ENCODE measurements at places on chromosomes 5 and 9.

DNA sequence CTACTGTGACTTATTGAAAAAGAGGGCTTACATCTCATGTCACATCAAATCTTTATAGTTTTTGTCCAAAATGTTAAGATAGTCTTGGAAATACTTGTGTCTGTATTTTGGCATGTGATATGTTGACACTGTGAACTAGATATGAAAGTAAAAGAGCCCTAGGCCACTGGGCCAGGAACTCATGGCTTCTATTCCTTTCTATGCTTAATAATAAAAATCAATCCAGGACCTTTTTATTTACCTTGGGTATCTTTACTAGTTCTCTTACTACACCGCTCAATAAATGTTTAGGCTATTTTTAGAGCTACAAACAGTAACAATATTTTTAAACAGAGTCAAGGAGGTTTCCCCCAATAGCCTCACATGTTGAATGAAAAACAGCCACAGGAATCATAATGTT is 348.6 kb upstream of the SLC24A2 start:
- DNase-seq: no peak

- no peak for DNase-seq
These were observed 292.6 kb upstream of the DAB2 start for GRCh38 chr5:39717176-39717897.

GRCh38 chr9:136762915-136763648 is 1.2 kb downstream of the LCN15 start:
- DNase-seq: peak; percentile 74

GRCh38 chr5:1131191-1131621 is 19.3 kb upstream of the SLC12A7 start:
- no peak for DNase-seq

DNA sequence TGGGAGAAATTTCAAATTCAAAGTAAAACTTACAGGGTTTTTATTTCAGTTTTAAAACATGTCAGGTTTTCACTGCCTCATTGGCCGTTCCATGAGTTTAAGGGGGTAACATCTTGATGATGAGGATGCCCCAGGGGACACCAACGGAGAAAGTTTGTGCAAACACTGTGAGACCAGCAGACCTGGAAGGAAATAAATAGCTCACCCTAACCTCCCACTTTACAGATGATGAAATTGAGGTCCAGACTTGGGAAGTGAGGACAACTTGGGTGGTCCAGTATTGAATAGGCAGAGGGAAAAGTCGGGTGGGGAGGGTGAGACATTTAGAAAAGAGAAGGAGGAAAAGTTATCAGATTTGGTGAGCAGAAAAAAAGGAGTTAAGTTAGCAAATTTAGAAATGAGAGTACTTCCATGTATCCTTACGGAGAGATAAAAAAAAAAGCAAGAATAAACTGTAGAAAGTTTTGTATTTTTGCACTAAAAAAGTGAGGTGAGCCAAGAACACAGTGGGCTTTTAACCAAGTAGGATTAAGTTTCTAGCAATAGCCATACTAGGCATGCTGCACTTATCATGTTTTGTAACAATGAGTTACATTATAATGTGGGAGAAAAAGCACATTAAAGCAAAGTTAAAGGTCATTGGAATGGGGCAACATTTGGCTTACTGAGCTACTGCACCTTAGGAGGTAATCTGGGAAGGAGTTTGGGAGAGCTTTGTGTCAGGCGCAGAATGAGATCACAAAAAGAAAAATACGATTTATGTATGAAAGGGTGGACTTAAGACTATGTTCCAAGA is 125.1 kb downstream of the GAS1 start:
- DNase-seq: no peak

- DNase-seq: no peak
These were observed 152.8 kb upstream of the LHFPL2 start for GRCh38 chr5:78801413-78801812.

GRCh38 chr9:132505991-132506655 is 76.3 kb upstream of the BARHL1 start:
- DNase-seq: no peak

- no peak for DNase-seq
These were observed 97.4 kb downstream of the CACNA1B start for GRCh38 chr9:137974746-137975526.

DNA sequence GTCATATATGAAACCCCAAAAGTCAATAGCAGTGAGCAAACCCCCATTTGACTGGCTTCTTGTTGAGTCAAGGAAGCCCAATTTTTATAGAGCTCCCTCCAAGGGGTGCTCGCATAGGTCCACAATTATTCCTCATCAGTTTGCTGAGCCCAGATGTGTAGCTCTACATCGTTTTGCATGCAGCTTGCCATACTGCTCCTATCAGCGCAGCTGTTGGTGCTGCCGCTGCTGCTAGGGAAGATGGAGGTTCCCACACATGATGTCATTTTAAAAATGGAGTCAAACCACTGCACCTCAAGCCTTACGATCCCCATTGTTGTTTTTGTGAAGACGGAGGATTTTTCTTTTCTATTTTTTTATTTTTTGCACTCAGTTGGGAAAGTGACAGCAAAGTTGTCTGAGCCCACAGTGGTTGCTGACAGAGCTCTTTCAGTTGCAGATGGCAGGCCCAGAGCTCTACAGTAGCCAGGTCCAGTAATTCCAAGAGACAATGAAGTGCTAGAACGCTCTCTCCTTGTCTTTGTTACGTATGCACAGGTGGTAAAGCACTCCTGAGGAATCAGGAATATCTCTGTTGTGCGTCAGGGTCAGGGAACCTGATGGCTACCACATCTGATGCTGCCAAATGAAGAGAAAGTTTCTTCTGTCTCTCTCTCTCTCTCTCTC is 23.2 kb upstream of the C5orf63 start:
- DNase-seq: no peak

- DNase-seq: no peak
These were observed 817.1 kb downstream of the TLR4 start for GRCh38 chr9:118521261-118521660.

- no peak for DNase-seq
These were observed 10.8 kb downstream of the SARDH start for GRCh38 chr9:133727277-133727875.

DNA sequence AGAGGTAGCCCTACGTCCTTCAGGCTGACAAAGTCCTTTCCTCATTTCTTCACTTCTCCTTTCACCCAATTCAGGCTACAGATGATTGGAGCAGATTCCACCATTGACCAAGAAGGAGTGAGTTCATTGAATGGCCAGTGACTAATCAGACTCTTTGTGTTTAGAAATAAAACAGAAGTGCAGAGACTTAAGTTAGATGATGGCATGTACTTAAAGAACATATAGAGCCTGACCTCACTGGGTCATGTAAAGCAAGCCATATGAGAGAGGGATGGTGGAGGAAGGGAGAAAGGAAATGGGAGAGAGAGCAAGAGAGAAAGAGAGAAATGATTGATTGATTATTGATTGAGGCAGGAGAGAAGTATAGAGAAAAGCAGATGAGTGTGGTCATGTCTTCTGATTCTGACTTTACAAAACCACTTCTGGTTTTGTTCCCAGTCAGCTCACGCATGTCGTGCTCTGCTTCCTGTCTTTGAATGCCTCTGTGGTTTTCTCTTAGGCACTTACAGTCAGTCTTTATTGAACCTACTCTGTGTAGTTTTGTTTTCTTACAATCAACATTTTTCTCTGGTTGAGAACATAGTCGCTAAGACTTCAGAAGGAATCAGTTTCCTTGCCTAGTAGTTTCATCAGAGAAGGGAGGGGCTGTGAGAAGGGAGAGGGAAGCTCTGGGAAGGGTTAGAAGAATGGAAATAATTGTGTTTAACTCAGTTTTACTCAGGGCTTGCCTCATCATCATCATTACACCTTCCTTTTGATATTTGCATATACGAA is 149.2 kb upstream of the KLF9 start:
- DNase-seq: no peak

Measured in HT-29 (cell line).